ENCODE measurements at places on chromosomes 1 and 21.
A peak's percentile ranks its signal among the peaks of the same experiment; 100 is the strongest.

GRCh38 chr1:6984986-6985385 lies 199.7 kb downstream of the CAMTA1 start:
- DNase-seq: peak; percentile 82

DNA sequence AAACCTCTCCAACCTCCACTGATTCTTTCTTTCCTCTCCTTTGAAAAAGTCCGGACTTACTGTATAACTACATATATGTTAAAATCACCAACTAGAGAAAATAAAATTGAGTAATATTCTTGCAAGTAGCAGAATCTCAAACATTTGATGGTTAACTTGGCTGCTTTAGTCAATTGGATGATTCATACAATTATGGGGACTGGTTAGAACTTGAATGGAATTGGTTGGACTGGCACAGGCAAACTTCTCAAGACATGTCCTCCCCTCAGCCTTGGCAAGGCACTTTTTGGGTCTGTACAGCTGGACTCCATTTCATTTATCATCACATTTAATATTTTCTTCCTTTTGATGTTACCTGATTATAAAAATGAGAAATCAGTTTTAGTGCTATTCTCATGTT lies 6.5 kb downstream of the WLS start:
- DNase-seq: no peak

GRCh38 chr1:86228546-86228945 lies 72.0 kb upstream of the COL24A1 start:
- no peak for DNase-seq

- peak; percentile 64 for DNase-seq
Observed at GRCh38 chr1:16351456-16351993, 755 bp downstream of the FBXO42 start.

- DNase-seq: peak; percentile 43
Observed at GRCh38 chr1:234932511-234933430, 195.9 kb downstream of the TOMM20 start.

DNA sequence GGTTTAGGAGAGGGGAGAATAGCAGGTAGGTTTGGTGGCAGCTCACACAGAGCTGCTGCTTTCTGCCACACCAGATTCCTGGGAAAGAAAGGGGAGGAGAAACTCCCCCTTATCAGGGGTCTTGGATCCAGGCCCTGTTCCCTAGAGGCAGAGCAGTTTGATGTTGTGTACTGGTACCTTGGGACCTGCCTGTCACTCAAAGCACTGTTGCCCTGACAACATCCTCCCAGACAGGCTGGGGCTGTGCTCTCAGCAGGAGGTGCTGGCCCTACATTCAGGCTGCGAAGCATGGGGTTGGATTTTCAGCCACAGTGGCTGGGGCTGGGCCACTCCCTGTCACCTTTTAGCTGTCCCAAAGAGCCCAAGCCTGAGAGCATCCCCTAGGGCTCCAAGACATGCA lies 188.0 kb downstream of the GRIK3 start:
- no peak for DNase-seq

GRCh38 chr21:25983745-25984144 lies 186.8 kb downstream of the APP start:
- peak; percentile 61 for DNase-seq

- DNase-seq: peak; percentile 49
Observed at GRCh38 chr1:21904704-21905520, 32.2 kb downstream of the HSPG2 start.

GRCh38 chr1:87410776-87411480 lies 82.2 kb downstream of the LMO4 start:
- DNase-seq: peak; percentile 26

DNA sequence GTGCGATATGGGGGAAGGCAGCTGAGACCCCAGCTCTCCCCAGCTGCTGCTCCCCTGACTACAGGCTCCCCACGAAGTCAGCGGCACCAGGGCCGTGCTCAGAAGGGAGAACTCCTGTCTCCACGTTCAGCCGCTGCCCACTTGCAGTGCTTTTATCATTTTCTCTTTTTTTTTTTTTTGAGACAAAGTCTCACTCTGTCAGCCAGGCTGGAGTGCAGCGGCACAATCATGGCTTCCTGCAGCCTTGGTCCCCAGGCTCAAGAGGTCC lies 933 bp upstream of the FTCD start:
- DNase-seq: no peak

- DNase-seq: no peak
Observed at GRCh38 chr1:27539901-27540861, 50.2 kb upstream of the WASF2 start.

- no peak for DNase-seq
Observed at GRCh38 chr1:74690909-74691308, 17.3 kb upstream of the ERICH3 start.

- DNase-seq: no peak
Observed at GRCh38 chr1:64895500-64895899, 70.8 kb downstream of the JAK1 start.

DNA sequence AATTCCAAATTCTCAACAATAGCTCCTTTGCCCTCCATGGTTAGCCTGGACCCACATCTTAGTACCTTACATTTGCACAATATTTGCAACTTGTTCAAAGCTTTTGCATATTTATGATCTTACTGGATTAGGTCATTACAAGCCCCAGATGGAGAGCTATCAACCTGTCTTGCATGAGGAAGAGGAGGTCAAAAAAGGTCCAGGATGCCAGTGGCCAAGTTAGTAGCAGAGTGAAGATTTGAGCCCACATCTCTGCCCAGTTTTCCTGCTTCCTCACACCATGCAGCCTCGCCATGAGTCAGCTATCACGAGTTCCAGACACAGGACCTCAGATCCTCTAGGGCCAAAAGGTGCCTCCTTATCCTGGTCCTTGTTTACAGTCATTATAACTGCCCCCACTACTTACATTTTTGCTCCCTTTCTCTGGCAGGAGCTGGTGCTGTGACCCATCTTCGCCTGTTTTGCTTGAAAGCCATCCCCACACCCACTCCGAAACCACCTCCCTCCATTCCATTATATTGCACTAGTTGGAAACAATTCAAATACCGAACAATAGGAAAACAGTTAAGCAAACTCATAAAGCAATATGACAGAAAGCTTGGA lies 5.0 kb upstream of the AHCYL1 start:
- DNase-seq: no peak
